Stimulated activated CD8-positive, alpha-beta memory T cell treated with anti-CD3 and anti-CD28 coated beads, Interleukin-7, amount 100 ng/mL, for 24 hours (primary cell): ENCODE measurements at places on chromosomes 16 and 17.

DNA sequence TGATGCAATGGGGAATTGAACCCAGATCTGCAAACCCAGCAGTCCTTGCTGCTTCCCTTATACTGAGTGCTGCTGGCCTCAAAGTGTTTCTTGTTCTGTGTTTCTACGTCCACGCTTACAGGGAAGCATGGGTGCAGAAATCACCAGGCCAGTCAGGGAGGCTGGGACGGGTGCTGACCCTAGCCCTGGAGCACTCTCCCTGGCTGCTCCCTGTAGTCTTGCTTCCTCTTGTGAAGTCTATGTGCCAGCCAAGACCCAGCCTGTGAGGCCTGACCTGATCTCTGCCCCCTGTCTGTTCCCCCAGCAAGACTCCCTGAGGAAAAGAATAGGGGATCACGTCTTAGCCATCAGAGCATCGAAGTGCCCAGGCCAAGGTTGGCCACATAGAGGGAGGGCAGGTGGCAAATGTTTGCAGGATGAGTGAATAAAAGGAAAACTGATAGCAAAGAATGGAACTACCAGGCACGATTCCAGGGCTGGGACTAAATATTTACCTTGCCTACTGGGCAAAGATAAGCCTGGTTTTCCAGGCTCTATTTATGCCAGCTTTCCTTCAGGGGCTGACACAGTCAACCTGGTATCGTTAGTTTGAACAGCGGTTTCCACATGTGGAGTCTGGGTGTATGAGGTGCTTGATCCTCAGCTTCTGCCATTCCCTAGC is 41.2 kb upstream of the RHOT1 start:
- no peak for DNase-seq

DNA sequence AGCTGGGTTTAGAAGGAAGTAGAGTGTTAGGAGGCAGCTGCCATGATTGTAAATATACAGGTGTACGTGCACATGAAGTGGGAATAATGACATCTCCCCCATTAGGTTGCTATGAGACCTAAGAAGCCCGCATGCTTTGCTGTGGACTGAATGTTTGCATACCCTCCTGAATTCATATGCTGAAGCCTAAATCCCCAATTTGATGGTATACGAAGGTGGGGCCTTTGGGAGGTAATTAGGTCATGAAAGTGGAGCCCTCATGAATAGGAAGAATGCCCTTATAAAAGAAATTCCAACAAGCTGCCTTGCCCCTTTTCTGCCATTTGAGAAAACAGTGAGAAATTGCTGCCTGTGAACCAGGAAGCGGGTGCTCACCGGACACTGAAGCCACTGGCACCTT is 44.0 kb downstream of the CCDC182 start:
- DNase-seq, result no peak

- no peak for DNase-seq
Observed at GRCh38 chr17:61504697-61505096, 52.5 kb downstream of the TBX4 start.

DNA sequence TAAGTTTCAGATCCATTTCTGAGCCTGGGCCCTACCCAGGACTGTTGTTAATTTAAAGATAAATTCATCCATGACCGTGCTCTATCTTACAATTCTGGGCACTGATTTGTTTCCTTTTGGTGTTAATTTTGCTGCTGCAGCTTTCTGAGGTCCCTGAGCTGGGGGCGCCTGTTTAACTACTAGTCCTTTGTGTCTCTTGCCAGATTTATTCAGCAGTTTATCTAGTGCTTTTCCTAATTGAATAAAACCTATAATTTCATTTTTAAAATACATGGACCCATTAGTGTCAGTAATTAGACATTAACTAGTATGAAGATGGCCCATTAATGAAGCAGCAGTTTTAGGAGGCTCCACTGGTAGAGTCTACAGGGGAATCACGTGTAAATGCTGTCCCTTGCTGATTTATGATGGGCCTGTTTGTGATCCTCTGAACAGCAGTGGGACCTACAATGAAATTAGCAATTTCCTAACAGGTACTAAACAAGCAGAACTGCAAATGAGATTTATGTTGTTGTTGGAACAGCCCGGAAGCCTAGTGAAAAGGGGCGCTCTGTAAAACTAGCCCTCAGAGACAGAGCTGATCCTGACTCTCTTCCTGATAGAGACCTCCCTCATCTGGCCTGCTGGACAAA is 54.7 kb downstream of the HS3ST2 start:
- DNase-seq, result no peak

- peak; percentile 21 for DNase-seq
Observed at GRCh38 chr17:83083368-83084201, 4.2 kb downstream of the METRNL start.

DNA sequence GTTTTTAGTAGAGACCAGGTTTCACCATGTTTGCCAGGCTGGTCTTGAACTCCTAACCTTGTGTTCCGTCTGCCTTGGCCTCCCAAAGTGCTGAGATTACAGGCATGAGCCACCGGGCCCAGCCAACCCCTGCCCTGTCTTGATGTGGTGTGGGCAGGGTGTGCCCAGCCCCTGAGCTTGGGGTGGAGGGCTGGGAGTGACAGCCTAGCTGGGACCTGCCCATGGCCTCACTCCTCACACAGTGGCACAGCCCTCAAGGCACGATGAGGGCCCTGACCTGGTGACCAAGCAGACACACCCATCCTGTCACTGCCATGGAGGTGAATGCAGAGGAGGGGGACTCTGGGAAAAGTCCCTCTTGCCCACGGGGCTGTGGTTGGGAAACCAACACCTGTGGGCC is 3.0 kb downstream of the IL32 start:
- no peak for DNase-seq

- no peak for DNase-seq
Observed at GRCh38 chr16:9907752-9908151, 274.5 kb downstream of the GRIN2A start.

DNA sequence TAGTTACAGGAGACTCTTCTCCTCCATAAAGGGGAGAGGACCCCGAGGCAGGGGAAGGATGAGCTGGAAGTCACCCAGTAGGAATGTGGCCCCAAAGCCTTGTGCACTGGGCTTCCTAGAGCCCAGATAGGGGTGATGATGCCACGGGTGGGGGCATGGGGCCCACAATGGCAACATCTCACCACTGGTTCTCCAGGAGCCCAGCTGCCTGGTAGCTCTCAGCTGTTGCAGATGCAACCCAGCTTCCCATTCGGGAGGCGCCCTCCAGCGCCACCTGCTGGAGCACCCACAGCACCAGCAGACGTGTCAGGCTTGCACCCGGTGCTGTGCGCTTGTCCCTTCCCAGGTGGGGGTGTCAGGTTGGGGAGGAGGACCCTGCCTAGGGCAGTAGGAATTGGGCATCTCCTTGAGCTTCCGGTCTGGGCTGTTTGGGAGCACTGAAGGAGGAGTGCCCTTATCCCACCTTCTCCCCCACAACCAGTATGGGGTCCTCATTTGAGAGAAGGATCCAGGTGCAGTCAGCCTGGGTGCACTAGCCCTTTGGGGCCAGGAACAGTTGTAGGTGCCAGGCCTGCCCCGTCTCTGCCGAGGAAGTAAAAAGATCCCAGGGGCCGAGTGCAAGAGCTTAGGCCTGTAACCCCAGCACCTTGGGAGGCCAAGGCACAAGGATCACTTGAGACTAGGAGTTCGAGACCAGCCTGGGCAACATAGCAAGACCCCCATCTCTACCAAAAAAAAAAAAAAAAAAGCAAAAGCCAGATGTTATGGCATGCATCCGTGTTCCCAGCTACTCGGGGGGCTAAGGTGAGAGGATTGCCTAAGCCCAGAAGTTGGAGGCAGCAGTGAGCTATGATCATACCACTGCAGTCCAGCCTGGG is 14.4 kb downstream of the CDIPT start:
- DNase-seq, result peak; percentile 64

DNA sequence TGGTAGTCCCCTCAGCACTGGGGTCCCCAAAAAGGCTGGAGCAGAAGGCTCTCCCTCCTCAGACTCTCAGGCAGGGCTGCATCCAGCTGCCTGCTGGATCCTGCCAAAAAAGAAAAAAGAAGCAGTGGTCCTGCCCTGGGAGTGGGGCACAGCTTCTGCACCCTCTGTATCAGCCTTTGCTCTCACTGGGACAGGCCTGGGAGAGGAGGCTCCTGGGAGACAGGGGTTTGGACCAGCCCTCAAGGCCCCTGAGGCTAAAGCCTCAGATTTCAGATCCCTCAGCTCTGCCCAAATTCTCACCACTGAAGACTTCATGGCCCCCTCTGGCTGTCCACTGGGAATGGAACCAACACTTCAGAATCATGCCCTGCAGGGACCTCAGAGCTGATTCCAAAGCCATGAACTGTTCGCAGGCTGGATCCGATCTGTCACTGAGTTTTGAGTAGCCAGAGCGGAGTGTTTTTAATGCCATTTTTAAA is 96.9 kb downstream of the C16orf78 start:
- no peak for DNase-seq

GRCh38 chr17:80080081-80080480 is 21.3 kb upstream of the GAA start:
- DNase-seq, result no peak

- no peak for DNase-seq
Observed at GRCh38 chr17:4394208-4395110, 28.0 kb upstream of the UBE2G1 start.

GRCh38 chr16:13335879-13336278 is 434.5 kb downstream of the SHISA9 start:
- DNase-seq, result no peak

DNA sequence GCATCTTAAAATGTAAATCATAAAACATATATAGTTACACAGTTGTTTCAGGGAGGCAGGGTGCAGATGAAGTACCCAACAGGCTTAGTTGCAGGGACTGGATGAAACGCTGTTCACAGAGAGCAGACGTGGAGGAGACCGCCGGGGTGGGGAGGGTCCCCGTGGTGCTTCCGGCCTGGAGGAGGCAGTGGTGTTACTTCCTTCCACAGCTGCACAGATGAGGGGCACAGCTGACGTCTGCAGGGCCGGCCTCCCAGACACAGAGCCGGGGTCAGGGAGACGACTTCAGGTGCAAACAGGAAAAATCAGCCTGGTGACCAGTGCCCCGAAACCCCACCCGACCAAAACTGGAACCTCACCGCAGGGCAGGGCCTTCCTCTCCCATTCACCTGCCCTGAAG is 17.1 kb downstream of the SPIRE2 start:
- no peak for DNase-seq

- DNase-seq, result no peak
Observed at GRCh38 chr16:88983771-88984687, 7.0 kb upstream of the CBFA2T3 start.
